ENCODE measurements at places on chromosomes 7 and 10.
A peak's percentile ranks its signal among the peaks of the same experiment; 100 is the strongest.

DNA sequence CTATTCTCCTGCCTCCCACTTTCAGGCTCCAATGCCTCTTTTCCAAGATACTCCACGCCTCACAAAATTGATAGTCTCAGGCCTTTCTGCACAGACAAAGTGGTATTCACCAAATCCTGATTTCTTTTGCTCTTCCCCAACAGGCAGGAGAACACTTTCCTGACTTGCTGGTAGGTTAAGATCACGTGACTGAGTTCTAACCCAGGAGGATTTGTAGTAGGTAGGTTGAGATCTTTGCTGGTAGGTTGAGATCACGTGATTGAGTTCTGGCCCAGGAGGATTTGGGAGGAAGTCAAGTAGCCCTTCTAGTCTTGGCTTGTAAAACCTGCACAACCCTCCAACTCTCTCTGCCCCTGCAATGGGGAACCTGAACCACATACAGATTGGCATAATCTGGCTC, 741.5 kb downstream of the TYW1 start:
- DNase-seq = no peak

DNA sequence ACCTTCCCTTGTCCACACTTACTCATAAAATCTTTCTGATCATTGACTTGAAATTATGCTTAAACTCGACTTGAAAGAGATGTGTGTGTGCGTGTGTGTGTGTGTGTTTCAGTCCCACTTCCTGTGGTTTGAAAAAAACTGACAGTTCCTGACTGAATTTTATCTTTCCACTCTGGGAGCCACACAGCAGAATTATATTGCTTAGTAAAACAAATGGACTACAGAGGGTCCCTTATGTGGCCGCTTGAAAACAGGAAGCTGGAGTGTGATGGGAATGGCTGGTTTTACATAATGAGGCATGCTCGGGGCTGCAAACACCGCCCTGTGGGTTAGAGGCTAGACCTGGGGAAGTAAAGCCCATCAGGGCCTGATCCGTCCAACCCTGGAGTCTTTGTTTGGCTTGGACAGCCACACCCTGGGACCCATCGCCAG, 54.8 kb downstream of the LYZL1 start:
- DNase-seq = no peak

DNA sequence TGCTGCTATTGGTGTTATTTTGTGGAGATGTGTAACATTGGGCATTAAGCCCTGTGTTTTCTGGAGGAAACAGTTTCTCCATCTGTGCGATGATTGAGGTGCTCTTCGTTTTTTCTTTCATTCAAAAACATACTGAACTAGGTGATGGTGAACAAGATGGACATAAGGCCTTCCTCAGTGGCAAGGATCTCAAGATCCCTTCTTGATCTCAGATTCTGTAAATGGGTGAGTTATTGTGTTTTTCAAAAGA, 759 bp upstream of the ELAPOR2 start:
- DNase-seq = no peak

DNA sequence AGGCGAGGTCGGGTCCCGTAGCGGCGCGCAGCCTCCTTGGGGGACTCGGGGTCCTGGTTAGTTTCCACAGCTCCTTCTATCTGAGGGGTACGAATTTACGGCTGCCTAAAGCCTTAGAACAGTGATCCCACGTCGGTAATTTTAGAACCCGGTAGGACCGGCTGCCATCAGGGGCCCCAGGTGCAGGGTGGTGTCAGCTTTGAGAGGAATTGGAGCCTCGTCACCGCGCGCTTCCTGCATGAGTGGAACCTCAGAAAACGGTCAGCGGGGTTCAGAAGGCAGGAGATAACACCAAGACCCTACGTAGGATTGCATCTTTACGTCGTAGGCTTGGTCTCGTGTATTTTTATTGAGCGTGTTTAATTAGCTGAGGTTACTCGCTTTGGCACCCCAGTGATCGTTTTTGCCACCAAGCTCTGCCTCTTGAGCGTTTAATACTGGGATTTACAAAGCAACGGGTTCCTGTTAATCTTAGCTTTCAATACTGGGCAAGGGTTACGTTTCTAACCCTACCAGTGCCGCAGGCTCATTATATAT, 443 bp downstream of the RNF32 start:
- peak; percentile 50 for DNase-seq

DNA sequence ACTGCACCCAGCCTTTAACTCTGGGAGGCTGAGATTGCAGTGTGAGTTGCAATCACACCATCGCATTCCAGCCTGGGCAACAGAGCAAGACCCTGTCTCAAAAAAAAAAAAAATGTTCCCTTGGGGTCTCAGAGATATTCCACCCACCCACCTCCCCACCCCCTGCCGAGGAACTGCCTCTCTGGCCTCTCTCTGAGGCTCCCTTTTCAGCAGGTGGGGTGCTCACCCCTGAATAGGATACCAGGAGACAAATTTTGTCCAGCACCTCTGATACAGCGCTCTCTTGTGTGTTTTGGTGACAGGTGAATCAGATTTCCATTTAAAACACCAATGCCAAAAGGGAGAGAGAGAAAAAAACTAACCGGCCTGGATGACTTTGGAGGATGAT, 92.6 kb upstream of the KIF5B start:
- no peak for DNase-seq

All from adipocyte (in vitro differentiated cells).